CD4-positive, alpha-beta T cell treated with Interleukin-15 for 1 hour (primary cell): ENCODE measurements at places on chromosomes 11 and 22.

- DNase-seq = no peak
Observed at GRCh38 chr11:60240662-60241061, 2.3 kb downstream of the MS4A4E start.

GRCh38 chr11:72511393-72512047 is 77.2 kb upstream of the CLPB start:
- DNase-seq = no peak

DNA sequence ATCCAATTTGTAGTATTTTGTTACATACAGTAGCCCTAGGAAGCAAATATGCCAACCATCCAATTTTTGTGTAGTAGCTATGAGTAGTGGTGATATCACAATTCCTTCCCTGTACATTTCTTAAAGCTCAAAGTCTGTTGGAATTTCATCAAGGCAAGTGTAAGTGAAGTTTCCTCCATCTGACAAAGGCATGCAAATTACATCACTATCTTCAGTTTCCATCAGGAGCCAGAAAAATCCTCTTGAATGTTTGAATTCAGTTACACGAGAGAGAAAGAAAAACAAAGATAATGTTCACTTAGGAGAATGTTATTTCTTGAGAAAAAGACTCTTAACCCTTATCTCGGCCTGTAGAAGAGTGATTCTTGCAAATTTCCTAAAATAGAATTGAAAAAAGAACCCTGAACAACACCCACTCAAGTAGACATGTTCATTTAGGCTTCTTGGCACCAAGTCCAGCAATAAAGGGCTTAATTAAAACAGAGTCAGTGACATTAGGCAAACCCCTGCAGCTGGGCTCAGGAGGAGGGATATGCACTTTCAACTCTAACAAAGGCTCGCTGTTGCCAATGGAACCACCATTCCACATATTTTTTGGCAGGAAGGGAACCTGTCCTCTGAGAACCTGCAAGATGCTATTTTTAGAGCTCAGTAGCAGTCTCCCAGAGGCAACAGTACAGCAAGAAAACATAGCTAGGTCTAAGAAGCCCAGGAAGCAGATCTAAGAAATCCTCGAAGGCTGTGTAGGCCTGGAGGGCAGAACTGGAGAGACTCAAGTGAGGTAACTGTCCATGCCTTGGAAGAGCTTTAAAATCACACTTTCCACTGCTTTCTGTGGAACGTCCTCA is 144.6 kb downstream of the CCDC81 start:
- DNase-seq = no peak

- no peak for DNase-seq
Observed at GRCh38 chr22:43827003-43827735, 15.1 kb upstream of the EFCAB6 start.

DNA sequence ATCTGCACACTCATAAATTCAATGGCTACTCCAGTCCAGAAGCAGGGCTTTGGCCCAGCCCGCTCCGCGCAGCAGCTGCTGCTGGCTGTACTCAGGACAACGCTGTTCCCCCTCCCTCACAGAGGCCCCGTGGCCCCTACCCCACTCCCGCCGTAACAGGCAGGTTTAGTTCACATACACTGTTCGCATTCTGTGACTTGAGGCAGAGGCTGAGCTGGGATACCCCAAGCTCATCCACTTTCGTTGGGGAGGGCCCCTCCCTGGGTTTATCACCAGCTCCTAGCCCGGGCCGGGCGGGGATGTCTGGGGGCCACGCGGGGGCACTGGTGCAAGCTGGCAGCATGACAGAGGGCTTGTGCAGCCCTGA is 52.4 kb downstream of the SYT13 start:
- no peak for DNase-seq

DNA sequence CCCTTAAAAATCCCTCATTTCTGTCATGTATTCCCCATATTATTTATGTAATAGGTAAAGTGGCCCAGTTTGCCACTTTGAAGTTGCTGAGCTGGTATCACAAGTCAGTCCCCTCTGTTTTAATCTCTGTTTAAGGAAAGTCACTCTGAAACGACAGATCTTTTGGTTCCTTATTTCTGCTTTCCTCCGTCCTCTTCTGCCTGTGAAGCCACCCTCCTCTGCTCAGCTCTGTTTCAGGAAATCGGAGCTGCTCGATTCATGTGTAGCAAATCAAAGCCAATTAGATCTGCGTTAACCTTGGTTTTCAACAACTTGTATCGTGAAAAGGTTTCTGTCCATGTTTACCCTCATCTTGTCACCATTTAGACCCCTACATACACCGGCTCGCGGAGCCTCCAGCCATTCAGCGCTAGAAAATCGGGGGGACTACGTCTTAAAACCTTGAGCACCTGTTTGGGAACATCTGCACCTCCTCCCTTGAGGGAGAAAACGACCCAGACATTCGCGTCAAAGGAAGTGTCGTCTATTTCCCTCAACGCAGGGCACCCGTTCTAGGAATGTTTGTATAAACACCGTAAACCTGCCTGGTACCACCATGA is 576 bp upstream of the SC5D start:
- no peak for DNase-seq

DNA sequence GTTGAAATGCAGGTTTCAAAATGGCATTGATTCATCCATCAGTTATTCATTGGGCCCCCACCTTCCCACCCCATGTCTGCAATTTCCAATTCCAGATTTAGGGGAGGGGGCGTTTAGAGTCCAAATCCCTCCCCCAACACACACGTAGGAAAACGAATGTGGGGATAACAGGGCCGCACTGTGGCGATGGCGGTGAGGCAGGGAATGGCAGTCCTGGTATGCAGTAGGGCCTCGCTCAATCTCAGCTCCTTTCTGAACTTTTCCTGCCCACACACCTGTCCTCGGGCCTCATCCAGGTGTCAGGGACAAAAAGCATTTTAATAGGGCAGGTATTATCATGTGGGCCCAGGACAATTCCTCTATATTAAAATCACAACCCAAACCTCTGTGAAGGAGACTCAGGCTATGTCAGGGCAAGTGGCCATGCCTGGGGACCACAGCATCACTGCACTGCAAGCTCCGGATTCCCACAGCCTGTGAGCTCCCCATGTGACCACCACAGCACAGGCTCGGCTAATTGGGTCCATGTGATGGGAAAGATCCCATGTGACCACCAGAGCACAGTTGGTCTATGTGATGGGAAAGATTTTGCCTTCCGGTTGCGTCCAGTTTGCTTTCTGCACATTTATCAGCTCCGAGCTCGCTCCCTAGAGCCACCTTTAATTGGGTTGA is 44.5 kb downstream of the RTL6 start:
- no peak for DNase-seq

- no peak for DNase-seq
Observed at GRCh38 chr11:3153291-3153861, 11.7 kb downstream of the OSBPL5 start.

DNA sequence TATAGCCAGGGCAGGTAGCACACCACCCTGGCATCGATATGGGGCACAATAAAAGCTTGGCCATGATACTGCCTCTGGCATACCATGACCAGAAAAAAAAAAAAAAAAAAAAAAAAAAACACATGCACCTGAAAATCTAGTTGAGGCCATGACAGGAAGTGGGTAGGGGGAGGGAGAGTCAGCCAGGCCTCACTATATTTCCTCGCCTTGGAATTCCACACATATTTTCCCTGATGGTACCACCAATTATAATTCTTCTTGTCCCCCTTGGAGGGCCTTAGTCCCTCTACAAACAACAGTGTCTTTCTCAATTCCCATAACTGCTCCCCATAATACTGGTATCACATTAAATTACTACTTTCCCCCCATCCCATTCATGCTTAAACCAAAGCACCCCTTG is 12.6 kb upstream of the CHKA start:
- no peak for DNase-seq

- no peak for DNase-seq
Observed at GRCh38 chr11:68897441-68897840, 6.2 kb downstream of the MRPL21 start.

- DNase-seq = no peak
Observed at GRCh38 chr22:50337262-50338041, 5.7 kb upstream of the PPP6R2 start.

DNA sequence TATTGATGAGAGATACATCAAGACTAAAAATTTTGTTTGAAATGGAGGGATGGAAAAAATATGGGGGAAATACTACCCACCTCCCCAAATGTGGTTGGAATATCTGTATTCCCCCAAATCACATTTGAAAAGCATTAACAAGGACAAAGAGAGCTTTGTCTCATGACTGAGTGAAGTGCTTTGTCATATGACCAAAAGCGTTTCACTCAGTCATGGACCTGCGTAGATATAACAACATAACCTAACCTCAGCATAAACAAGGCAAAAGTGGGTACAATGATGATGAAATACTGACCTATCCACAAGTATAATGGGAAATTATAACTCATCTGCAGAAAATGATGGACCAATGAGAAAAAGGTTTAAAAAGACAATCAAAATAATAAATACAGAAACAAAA is 418.3 kb downstream of the TBC1D22A start:
- DNase-seq = no peak

- no peak for DNase-seq
Observed at GRCh38 chr11:9341638-9342178, 27.3 kb upstream of the TMEM41B start.

GRCh38 chr11:79413268-79413667 is 27.6 kb downstream of the TENM4 start:
- DNase-seq = no peak

- peak; percentile 23 for DNase-seq
Observed at GRCh38 chr11:2166091-2166851, 5.3 kb upstream of the INS start.

DNA sequence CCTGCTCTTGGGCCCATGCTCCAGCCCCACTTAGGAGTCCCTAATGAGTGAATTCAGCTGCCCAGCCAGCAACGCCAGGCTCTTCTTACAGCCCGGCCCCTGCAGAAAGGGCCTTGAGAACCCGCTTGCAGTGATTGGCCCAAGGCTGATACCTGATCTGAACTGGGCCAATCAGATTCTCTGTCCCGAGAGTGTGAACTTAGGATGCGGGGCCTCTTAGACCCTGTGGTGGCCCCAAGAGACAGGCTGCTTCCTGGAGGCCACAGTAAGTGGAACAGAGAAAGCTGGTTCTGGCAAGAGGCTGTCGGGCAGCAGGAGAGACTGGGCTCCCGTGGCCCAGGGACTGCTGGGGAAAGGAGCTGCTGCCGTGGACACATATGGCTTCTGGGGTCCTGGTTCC is 11.5 kb downstream of the VSTM5 start:
- DNase-seq = no peak

DNA sequence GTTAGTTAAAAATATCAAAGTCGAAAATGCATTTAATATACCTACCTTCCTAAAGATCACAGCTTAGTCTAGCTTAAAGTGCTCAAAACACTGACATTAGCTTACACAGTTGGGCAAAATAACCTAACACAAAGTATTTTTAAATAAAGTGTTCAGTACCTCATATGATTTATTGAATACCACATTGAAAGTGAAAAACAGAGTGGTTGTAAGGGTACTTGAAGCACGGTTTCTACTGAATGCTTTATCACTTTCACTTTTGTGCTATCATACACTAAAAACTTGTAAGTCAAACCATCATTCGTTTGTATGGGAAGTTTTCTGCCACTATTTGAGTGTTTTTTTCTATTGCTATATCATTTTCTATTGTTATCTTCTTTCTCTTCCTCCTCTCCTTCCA is 36.6 kb downstream of the ZBTB44 start:
- DNase-seq = no peak

DNA sequence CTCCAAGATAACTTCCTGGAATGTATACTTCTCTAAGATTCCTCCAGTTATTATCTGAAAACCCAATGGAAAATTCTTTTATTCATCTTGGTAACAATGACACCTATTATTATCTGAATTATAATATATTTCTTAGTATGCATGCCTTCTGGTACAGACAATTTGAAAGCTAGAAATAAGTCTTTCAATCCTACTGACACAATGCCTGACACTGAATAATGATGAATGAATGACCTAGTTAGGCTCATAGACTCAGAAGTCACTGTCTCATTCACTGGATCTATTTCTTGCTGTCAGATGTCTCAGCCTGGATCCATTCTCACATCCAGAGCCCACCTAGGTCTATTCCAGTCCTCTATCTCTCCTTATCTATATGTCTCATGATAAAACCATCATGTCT is 1126.7 kb upstream of the CCDC90B start:
- no peak for DNase-seq

GRCh38 chr11:79113054-79113690 is 327.7 kb downstream of the TENM4 start:
- no peak for DNase-seq

- DNase-seq = no peak
Observed at GRCh38 chr11:75930534-75930933, 115.5 kb downstream of the UVRAG start.

DNA sequence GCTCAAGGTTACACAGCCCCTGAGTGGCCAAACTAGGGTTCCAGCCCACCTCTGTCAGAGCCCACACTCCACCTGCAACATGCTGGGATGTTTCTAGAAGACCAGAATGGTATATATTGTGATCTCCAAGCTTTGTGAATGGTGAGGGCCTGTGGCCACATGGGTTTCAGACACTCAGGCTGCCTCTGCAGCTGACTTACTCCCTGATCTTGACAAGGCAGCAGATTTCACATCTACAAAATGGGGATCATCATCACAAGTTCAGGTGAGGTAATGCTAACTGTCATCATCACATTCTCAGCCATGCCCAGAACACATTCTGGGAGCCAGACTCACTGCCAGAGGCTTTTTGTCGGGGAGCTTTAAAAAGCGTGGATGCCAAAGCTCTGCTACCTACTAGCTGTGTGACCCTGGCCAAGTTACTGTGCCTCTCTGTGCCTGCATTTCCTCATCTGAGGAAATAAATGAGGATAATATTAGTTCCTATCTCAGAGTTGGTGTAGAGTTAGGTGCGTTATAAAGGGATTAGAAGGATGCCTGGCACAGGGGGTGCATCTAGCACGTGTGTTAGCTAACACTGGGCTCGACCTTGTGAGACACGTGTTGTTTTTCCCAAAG is 24.9 kb upstream of the WNT11 start:
- no peak for DNase-seq

GRCh38 chr11:44226945-44227344 is 83.0 kb downstream of the ALX4 start:
- no peak for DNase-seq

DNA sequence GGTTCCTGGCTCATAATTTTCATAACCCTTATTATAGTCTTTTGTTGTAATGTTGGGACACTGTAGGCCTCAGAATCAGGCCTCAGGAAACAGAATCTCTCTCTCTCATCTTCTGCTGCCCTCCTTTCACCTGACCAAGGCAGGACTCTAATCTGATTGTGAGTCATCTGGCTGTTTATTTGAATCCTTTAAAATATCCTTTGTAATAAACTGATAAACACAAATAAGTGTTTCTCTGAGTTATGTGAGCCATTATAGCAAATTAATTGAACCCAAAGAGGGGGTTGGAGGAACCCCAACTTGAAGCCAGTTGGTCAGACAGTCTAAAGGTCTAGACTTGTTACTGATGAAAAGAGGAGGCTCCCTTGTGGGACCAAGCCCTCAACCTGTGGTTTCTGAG is 30.6 kb downstream of the ACER3 start:
- DNase-seq = no peak
